ENCODE measurements at places on chromosomes 2 and 18. TPM values are rescaled to one million over a fixed set of nuclear protein-coding genes. Genes with fewer than 3 reads are reported as not detected.

DNA sequence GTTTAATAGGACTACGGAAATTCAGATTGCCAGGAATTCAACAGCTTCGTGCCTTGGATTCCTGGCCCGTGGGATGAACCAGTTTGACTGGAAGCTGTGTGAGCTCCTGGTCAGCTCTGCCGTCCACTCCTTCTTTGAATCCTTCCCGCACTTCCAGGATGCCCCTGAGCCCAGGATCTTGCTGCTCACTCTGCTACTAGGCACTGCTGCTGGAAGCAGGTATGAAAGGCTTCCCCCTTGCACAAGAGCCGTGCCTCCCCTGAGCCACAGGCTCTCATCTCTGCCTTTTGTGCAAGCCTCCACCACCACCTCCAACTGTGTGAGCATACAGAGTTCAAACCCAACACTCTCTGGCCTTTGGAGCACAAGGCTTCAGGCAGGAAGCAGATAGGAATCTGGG lies 34.9 kb downstream of the EN1 start:
- H3K27ac ChIP-seq, result no peak overlapping the region
- peaks cover 40% of the 10 kb centered on the region for H3K27me3 ChIP-seq
- peaks cover 4% of the 10 kb centered on the region for H3K4me1 ChIP-seq
- no peak for DNase-seq
- no peaks in the 10 kb centered on the region for H3K36me3 ChIP-seq
- H3K4me3 ChIP-seq, result no peak overlapping the region

GRCh38 chr2:25043241-25043867 lies 1.5 kb downstream of the EFR3B start:
- peak; percentile 79 for DNase-seq
- peak overlapping the region; percentile 73 for H3K4me3 ChIP-seq
- H3K4me1 ChIP-seq, result peaks cover 30% of the 10 kb centered on the region
- H3K27ac ChIP-seq, result peak overlapping the region; percentile 57

DNA sequence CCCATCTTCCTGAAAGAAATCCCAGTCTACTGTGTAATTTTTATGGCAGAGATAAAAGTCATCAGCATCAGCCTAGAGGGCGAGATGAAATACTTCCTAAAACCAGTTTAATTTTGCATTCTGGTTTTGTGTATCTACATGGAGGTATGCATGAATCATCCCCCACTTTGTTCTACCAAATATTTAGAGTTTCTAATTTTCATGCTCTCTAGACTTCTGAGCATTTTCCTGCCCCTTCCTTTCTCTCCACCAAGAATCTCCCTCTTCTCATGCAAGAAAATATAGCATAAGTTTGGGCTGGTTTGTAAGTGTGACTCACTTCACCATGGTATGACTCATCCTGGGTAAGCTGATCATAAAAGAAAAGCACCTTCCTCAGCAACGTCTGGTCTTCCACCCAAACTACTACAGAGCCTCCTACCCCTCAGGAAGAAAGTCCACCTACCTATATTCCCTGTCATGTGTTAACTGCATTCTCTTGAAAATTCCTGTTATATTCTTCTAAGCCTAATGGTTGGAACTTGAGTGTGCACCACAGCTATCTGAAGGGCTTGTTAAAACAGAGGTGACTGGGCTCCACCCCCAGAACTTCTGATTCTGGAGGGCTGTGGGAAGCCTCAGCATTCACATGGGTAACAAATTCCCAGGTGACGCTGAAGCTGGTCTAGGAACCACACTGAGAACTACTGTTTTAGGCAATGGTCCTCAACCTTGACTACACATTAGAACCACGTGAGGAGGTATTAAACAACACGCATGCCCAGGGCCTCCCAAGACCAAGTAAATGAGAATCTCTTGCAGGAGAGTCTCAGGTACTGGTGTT lies 37.4 kb upstream of the RAPGEF4 start:
- peaks cover 2% of the 10 kb centered on the region for H3K27me3 ChIP-seq
- peaks cover 19% of the 10 kb centered on the region for H3K4me1 ChIP-seq

Gene APLF
- total RNA-seq, result 3.1 TPM

- H3K4me1 ChIP-seq, result no peaks in the 10 kb centered on the region
- H3K27me3 ChIP-seq, result peaks cover 2% of the 10 kb centered on the region
- no peak overlapping the region for H3K27ac ChIP-seq
- H3K36me3 ChIP-seq, result no peaks in the 10 kb centered on the region
- DNase-seq, result no peak
- H3K4me3 ChIP-seq, result no peak overlapping the region
Observed at GRCh38 chr2:62499430-62500060, 6.5 kb downstream of the TMEM17 start.

- no peak overlapping the region for H3K4me3 ChIP-seq
- H3K36me3 ChIP-seq, result no peaks in the 10 kb centered on the region
- no peaks in the 10 kb centered on the region for H3K27me3 ChIP-seq
- DNase-seq, result no peak
Observed at GRCh38 chr18:43681661-43682060, 404.4 kb upstream of the SYT4 start.

Gene GPATCH11
- 13.0 TPM for total RNA-seq

Gene AGXT
- total RNA-seq, result not detected

Gene CD8B2
- 0.19 TPM for total RNA-seq

- DNase-seq, result no peak
- no peaks in the 10 kb centered on the region for H3K4me1 ChIP-seq
- H3K4me3 ChIP-seq, result no peak overlapping the region
- no peak overlapping the region for H3K27ac ChIP-seq
- no peaks in the 10 kb centered on the region for H3K27me3 ChIP-seq
Observed at GRCh38 chr2:2018713-2019410, 274.5 kb upstream of the PXDN start.

Gene NCKAP5
- not detected for total RNA-seq

GRCh38 chr2:35421485-35421884 lies 934.1 kb upstream of the CRIM1 start:
- H3K4me3 ChIP-seq, result no peak overlapping the region
- no peaks in the 10 kb centered on the region for H3K36me3 ChIP-seq
- DNase-seq, result no peak
- H3K27ac ChIP-seq, result no peak overlapping the region
- H3K27me3 ChIP-seq, result no peaks in the 10 kb centered on the region
- no peaks in the 10 kb centered on the region for H3K4me1 ChIP-seq

DNA sequence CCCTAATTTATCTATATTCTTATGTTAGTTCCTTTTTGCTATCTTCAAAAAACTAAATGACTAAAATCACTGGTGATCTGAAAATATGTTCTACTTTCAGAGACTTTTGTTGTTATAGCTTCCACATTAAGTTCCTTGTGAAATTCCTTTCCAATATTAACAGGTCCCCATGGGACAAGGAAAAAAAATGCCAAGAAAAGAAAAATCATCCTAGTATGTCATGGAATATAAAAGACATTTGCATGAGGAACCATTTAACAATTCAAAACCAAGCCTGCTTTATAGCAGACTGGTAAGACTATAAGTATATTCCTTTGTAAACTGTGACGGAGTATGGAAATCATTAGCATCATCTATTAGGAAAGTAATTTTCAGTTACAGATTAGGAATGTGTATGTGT lies 48.1 kb downstream of the COBLL1 start:
- H3K36me3 ChIP-seq, result no peaks in the 10 kb centered on the region
- H3K4me1 ChIP-seq, result no peaks in the 10 kb centered on the region
- H3K27me3 ChIP-seq, result peaks cover 2% of the 10 kb centered on the region
- H3K4me3 ChIP-seq, result no peak overlapping the region
- no peak overlapping the region for H3K27ac ChIP-seq
